ENCODE measurements at places on chromosomes 2 and 18.
A peak's percentile ranks its signal among the peaks of the same experiment; 100 is the strongest.

DNA sequence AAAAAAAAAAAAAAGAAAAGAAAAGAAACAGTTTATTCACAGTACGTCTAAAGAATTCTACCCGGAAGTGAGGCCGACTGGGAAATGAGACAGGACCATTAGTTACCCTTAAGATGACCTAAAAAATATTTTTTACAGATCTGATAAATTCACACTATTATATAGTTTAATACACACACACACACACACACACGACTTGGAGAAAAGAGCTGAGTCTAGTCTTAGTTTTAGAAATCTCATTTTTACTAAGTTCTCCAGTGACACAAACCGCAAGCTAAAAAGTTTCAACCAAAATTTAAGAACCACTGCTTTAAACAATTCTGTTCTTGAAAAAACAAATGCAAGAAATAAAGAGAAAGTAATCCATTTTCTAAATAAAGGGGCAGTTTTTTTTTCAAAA lies 27.1 kb downstream of the ST3GAL5 start:
- no peak for DNase-seq

DNA sequence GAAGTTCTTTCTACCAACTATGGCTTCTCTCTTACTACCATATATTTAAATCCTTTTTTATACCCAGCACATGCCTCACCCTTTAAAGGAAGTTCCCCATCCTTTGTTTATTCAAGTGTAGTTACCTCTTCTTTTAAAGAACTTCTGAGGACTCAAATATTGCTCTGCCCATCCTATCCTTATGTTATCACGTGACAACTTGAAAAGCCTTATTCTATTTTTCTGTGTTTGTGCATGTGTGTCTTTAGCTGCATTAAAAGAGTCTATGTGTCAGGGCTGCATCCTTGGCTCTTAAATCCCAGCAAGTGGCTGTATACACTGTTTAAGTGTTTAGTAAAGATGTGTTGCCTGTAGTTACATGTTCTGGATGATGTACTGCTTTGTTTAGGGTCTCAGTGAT lies 22.5 kb downstream of the FSHR start:
- DNase-seq: no peak

DNA sequence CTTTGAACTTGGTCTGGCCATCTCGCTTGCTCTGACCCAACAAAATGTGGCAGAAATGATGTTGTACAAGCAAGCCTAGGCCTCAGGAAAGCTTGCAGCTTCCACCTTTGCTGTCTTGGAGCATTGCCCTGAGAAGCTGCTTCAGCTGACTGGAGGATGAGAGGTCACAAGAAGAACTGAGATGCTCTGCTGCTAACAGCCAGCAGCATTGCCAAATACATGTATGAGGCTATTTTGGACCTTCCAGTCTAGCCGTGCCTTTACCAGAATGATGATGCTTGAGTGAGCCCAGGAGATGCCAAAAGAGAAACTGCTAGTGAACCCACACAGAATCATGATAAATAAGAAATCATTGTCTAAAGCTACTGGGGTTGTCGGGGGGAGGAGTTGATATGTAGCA lies 13.2 kb upstream of the ITGAV start:
- DNase-seq: peak; percentile 40

GRCh38 chr2:53668624-53669026 lies 99.0 kb upstream of the CHAC2 start:
- DNase-seq: peak; percentile 53

- DNase-seq: peak; percentile 86
Observed at GRCh38 chr18:63336366-63337099, 17.0 kb upstream of the BCL2 start.

GRCh38 chr2:8652774-8653426 lies 29.0 kb upstream of the ID2 start:
- DNase-seq: no peak

- DNase-seq: no peak
Observed at GRCh38 chr2:172403402-172403801, 24.0 kb upstream of the ITGA6 start.

DNA sequence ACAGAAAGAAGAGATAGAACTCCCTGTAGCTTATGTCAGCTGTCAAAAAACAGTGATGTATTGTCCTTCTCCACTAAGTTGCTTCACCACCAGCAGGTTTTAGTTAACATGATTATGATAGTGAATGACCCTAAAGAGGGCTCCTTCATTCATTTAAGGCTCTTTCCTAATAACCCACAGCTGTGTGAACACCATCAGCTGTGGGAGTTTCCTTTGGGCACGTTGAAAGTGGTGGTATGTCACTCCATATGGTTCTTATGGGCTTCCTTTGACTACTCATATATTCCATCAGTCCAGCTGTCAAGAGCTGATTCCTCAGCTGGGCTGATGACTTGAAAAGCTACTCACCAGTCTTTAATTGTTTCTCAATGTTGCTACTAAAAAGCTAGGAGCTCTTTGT lies 210.3 kb downstream of the UBE2E3 start:
- DNase-seq: peak; percentile 70

GRCh38 chr2:101794141-101794540 lies 96.6 kb downstream of the MAP4K4 start:
- peak; percentile 55 for DNase-seq

DNA sequence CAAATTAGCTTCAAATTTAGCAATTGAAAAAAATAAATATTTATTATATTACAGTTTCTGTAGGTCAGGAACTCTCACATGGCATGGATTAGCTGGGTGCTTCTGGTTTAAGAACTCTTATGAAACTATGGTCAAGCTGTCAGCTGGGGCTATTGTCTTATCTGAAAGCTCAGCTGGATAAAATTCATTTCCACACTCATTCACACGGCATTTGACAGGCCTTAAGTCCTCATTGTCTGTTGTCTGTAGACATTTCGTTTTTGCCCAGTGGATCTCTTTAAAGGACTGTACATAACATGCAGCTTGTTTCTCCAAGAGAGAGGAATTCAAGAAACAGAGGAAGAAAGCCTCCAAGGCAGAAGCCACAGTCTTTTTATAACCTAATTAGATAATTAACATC lies 1556.8 kb upstream of the SLC39A10 start:
- DNase-seq: no peak

DNA sequence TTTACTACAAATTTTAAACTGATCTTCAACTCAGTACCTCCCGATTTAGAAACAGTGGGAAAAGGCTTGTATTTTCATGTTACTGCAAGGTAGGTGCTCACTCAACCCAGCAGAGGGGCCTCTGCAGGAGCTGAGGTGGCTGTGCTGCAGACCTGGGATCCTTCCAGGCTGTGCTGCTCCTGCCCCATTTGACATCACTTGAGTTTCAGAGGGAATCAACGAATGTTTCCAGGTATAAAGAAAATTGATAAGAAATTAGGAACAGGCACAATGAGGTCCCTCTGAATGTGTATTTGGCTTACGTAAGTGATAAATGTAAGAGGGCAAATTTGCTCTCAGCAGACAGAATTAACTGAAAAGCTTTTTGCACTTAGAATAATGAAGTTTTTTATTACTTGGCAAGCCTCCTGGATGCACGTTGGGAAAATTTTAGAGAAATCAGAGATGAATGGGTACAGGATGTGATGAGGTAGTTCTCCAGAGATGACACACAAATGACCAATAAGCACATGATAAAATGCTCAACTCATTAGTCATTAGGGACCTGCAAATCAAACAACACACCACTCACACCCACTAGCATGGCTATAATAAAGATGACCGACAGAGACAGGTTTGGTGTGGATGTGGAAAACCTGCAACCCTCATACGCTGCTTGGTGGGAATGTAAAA lies 114.0 kb downstream of the NOL10 start:
- peak; percentile 81 for DNase-seq

GRCh38 chr2:9736021-9736420 lies 105.2 kb upstream of the YWHAQ start:
- no peak for DNase-seq

GRCh38 chr2:209424199-209424701 lies 403 bp downstream of the MAP2 start:
- no peak for DNase-seq

DNA sequence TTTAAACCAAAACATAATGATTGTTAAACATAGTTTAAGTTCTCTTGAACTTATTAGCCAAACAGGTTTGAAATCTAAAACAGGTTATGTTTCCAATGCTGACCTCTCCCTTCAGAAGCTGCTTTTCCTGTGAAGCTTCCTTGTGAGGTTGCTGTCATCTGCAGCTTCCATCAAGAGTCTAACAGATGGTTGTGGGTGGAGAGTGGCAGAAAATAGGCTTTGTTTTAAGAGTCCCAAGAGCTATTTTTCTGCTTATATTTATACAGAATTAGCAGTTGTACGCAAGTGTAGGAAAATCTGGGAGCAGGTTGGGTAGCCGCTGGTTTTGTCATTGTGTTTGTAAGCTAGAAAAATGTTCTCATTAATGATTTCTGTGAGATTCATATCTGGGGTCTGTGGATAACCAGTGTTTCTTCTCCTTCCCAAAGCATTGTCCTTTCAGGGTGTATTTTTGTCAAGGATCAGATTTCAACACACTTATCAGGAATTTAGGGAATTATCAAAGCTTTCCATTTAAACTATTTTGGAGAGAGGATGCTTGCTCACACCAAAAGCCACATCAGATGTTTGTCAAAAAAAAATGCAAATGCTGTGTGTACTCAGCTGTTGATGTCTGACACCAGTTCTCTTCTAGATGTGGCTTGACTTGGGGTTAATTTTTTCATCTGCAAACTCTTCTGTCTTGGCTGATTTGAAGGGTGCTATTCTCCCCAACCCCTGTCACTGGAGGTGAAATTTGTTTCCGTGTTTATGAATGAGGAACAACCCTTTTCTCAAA lies 78.1 kb upstream of the KIF5C start:
- no peak for DNase-seq

GRCh38 chr18:3878401-3878800 lies 428.4 kb downstream of the TGIF1 start:
- DNase-seq: no peak

- DNase-seq: peak; percentile 23
Observed at GRCh38 chr2:109694190-109694589, 80.0 kb downstream of the SOWAHC start.

DNA sequence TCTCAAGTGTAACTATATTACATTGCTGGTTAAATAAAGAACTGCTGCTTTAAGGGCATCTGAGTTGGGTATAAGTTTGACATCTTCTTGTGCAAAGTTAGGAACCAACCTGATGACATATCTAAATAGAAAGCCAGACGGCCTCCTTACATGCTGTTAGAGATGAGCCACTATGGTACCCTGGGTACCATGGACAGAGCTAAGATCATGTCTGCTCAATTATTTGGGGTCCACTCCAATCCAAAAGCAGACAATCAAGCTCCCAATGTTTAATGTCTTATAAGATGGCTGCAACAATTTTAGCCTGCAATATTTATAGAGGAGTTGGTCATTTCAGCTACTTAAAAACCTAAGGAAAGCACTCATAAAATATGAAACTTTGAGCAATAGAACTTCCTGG lies 86.2 kb downstream of the UPP2 start:
- DNase-seq: peak; percentile 2

DNA sequence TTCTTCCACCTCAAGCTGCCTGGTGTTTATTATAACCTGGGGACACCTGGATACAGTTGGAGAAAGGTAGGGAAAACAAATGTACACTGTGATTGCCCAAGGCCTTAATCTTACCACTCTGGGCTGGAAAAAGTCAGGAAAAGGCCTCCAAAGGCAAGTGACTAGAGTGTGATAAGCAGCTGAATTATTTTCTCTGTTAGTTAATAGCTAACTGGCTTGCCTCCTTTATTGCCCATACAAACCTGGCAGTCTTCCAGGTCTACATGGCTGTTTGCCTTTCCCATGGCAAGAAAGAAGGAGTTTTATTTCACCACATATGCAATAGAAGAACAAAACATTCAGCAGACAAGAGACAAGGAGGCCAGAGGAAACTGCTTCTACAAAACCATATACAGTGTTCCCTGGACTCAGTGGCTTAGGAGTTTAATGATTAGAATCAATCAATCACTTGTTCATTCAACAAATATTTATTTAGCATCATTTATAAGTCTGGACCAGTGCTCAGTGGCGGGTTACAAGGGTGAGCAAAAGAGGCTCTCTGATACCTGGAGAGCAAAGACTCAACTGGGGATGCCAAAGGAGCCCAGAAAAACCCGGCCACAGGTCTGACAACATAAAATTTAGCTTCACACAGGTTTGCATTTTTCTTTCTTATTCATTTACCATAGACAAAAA lies 27.5 kb upstream of the SUCLG1 start:
- peak; percentile 93 for DNase-seq
